ENCODE measurements at places on chromosomes 6 and 20.
A peak's percentile ranks its signal among the peaks of the same experiment; 100 is the strongest.

GRCh38 chr6:112802144-112802543 is 455.0 kb downstream of the RFPL4B start:
- no peak overlapping the region for H3K4me3 ChIP-seq
- H3K27ac ChIP-seq: no peak overlapping the region
- H3K27me3 ChIP-seq: no peaks in the 10 kb centered on the region
- no peaks in the 10 kb centered on the region for H3K36me3 ChIP-seq

- peaks cover 3% of the 10 kb centered on the region for H3K36me3 ChIP-seq
- H3K4me3 ChIP-seq: no peak overlapping the region
- H3K27ac ChIP-seq: peak overlapping the region; percentile 61
- H3K27me3 ChIP-seq: no peaks in the 10 kb centered on the region
- H3K4me1 ChIP-seq: peaks cover 2% of the 10 kb centered on the region
These were observed 69.8 kb upstream of the RIN2 start for GRCh38 chr20:19688031-19688806.

GRCh38 chr20:59752704-59753460 is 148.5 kb downstream of the PHACTR3 start:
- H3K4me3 ChIP-seq: no peak overlapping the region
- no peak overlapping the region for H3K27ac ChIP-seq
- no peak for DNase-seq
- H3K4me1 ChIP-seq: peaks cover 11% of the 10 kb centered on the region
- H3K27me3 ChIP-seq: no peaks in the 10 kb centered on the region
- H3K36me3 ChIP-seq: no peaks in the 10 kb centered on the region

DNA sequence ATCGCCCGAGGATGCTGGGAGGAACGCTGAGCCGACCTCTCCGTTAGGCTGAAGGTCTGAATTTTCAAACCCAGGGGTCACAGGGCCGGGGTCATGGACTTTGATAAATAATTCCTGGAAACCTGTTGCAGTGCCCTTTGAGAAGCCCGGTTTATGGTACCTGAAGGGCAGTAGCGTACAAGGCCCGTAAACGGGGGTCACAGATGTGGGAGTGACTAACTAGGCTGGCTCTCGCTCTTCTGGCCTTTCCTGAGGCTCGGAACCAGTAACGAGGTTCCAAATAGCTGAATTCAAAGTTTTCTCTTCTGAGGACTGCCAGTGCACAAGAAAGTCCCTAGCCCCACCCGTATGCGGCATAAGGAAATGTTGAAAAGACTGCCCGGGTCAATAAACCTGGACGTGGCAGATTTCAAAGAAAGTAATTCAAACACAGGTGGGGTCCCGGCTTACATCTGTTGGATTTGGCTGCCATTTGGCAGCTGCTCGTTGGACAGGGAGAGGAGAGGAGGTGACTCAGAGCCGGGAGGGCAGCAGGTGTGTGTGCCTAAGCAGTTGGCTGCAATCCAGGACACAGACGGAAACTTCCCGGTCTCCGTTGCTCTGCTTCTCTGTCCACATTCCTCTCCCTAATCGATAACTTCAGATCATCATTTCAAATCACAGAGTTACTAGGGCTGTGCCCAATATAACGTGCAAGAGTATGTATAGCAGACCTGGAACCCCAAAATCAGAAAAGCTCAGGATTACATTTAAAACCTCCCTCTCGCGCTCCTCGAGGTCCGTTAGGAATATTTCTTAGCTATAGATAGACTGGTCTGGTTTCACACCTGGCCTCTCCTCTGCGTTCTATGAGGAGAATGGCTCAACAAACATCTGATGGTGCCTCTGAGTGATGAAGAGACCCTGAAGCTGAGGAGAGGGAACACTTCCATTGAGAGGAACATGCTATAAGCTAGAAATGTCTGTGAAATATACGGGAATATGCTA is 765 bp upstream of the GMDS start:
- peak overlapping the region; percentile 94 for H3K27ac ChIP-seq
- H3K4me1 ChIP-seq: peaks cover 7% of the 10 kb centered on the region
- no peaks in the 10 kb centered on the region for H3K27me3 ChIP-seq
- H3K4me3 ChIP-seq: peak overlapping the region; percentile 86
- peaks cover under 1% of the 10 kb centered on the region for H3K36me3 ChIP-seq

- H3K27ac ChIP-seq: no peak overlapping the region
- DNase-seq: no peak
- H3K4me1 ChIP-seq: no peaks in the 10 kb centered on the region
- H3K27me3 ChIP-seq: no peaks in the 10 kb centered on the region
- no peak overlapping the region for H3K4me3 ChIP-seq
- no peaks in the 10 kb centered on the region for H3K36me3 ChIP-seq
These were observed 144.8 kb downstream of the TTLL2 start for GRCh38 chr6:167469672-167470071.
